Posterior vena cava (tissue), 2 donors: ENCODE measurements at places on chromosomes 2 and 18.

DNA sequence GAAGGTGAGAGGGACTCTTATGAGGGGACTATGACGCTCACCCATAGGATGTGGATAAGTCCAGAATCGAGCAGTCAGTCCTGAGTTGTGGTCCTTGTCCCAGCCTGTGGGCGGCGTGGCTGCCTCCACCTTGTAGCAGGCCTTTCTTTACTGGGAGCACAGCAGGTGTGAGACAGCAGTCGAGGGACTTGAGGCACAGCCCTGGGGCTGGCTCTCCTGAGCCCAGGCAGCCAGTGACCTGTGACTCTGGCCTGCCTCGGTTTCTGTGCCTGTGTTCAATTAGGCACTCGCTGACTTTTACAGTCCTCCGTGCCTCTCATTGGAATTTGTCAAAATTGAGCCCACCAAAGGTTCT lies 8.3 kb downstream of the PPP1R7 start:
- peak; percentile 59 for DNase-seq

DNA sequence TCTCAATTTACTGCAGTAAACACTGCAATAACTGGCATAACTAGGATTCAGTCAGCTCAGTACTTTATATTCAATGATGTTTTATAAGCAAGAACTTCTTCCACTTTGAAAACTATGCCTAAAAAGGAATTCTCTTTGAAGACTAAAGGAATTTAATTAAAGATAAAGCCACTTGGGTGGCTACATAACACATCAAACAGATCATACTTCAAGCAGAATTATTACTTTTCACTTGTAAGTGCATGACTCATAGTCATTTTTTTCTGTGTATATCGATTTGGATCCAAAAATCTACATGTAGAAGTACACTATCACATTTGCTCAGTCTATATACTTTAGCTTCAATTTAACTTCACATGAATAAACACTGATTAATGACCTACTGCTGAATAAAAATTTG lies 4.0 kb downstream of the KANSL1L start:
- no peak for DNase-seq

- no peak for DNase-seq
These were observed 221.9 kb downstream of the PIEZO2 start for GRCh38 chr18:10927286-10927992.

DNA sequence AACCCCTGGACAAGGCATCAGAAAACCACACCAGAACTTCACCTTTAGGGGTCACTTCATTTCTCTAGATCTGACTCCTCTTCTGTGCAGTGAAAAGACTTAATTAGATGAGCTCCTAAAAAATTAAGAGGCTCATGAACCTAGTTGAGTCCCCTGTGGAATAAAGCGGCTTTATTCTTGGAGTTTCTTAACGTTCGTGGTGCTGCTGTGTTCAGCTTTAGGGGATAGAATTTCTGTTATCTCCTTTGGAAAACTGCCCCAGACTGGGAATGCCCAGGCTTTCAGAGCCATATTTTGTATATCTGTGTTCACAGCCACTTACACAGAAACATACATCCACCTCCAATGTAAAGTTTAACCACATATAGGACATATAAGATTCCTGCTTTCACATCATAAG lies 165.8 kb downstream of the ANTXR1 start:
- no peak for DNase-seq

DNA sequence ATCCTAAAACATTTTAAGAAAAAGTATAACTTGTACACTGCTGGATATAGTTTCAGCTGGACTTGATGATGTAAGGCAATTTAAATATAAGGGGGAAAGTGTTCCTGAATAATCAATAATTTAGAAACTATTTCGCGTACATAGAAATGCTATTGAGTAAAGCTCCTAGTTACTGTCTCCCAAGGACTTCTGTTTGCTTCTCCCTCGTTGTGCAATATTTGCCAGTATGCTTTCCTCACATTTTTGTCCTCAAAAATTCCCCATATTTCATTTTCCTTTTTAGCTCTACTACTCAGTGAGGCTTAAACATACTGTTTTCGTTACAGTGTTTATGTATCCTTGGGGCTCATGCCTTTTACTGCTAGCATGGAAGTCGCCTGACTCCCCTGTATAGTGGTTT lies 36.9 kb downstream of the ATP9B start:
- DNase-seq = no peak
